ENCODE measurements at places on chromosomes 1 and 21.

DNA sequence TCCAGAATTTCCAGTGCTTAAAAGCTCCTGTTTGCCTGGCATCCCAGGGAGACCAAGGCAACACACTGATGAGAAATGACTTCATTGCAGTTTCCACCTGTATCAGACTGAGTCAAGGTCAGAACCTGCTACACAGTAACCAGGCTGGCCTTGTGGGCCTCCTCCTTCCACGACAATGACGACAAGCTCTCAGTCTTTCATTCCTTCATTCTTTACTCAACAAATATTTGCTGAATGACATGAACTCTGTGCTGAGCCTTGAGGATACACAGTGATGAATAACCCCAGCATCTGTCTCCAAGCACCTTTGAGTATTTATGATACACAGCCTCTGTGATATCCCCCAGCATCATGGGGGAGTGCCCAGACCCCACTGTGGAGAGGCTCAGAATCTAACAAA lies 8.9 kb upstream of the LCE5A start:
- no peak for DNase-seq

DNA sequence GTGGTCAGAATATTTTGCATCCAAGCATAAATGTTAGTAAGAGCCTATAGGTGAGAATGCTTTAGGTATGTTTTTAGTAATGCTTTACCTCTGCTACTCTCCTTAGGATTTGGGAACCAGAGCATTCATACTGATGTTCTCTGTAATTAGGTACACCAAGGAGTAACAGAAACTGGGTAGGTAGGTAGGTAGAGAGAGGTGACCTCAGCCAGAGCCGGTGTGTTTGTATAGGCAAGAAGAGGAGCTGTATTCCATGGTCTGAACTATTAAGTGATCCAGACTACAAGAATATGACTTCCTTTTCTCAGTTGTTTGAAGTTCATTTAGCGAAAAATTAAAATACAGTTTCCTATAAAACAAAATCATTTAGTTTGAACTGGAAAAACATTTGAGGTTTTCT lies 108.5 kb downstream of the SDCCAG8 start:
- no peak for DNase-seq

DNA sequence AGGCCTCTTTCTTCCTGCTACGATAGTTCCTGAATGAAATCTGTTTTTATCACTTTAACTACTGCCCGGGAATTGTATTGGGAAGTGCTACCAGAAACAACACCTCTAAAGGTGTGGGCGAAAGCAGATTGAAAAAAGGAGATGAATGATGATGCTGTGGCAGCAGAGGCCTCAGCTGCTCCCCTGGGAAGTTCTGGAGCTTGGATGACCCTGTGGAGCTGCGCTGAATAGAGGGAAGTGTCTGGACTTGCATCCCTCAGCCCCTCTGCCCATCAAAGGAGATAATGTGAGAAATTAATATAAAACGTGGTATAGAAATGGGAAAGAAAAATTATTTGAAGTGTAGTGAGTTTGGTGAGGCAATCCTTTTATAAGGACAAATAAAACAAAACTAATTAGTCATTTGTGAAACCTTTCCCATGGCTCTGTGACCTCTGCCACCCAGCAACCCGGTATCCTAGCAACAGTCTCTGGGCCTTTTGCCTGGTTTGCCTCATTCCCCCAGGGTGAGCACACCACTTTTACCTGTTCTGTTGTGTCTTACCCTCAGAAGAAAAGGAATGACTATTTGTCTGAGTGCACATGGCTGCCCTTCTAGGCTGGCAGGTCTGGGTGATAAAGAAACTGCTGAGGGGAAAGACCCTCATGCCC lies 21.3 kb downstream of the OVAAL start:
- DNase-seq: no peak

GRCh38 chr1:32335790-32336590 lies at the start of gene MARCKSL1:
Gene MARCKSL1 (minus strand): TSS chr1:32336233. CDS start chr1:32336033, 200 bp downstream.
- DNase-seq: peak; percentile 96

GRCh38 chr1:23563003-23563402 lies 3.7 kb upstream of the ID3 start:
- DNase-seq: no peak

DNA sequence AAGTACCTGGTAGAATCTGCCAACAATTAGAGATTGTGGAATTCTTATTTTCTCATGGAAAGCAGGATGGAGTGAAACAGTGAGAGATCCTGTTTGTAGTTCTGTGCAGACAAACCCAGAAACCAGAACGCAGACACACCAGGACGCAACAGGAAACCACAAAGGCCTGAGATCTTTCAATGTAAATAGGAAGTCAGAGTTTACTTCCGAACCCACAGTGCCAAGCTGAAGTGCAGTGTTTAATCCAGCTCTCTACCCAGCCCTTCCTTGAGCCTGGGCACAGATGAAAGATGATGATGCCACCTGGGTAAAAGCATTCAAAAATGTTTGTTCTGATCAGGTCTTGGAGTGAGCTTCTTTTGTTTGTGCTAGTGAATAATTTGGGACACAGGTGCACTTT lies 244.2 kb upstream of the HOOK1 start:
- DNase-seq: no peak

- no peak for DNase-seq
These were observed 97.2 kb downstream of the NAV1 start for GRCh38 chr1:201636097-201636496.

- DNase-seq: no peak
These were observed 64.1 kb upstream of the WDR26 start for GRCh38 chr1:224498574-224499170.
